Esophagus muscularis mucosa (tissue), 4 donors: ENCODE measurements at places on chromosomes 5 and 9. TPM values are rescaled to one million over a fixed set of nuclear protein-coding genes. Genes with fewer than 3 reads are reported as not detected.

DNA sequence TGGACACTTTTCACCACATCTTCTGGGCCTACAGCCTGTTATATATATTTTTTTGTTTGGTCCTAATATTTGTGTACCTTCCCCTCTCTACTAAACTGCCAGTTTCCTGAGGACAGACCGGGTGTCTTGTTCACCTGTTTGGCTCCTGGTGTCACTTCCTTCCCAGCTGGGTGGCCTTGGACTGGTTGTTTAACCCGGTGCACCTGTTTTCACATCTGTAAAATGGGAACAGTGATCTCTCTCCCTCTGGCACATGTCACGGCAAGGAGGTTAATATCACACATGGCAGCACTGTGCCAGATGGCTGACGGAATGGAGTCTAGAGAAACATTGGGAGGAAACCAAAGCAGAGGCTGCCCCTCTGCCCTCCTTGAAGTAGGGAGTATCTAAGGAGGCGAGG, 79.7 kb downstream of the DAB2IP start:
- H3K27me3 ChIP-seq: no peaks in the 10 kb centered on the region
- no peak overlapping the region for H3K4me3 ChIP-seq
- no peaks in the 10 kb centered on the region for H3K36me3 ChIP-seq
- no peak for DNase-seq
- H3K4me1 ChIP-seq: peaks cover 89% of the 10 kb centered on the region

DNA sequence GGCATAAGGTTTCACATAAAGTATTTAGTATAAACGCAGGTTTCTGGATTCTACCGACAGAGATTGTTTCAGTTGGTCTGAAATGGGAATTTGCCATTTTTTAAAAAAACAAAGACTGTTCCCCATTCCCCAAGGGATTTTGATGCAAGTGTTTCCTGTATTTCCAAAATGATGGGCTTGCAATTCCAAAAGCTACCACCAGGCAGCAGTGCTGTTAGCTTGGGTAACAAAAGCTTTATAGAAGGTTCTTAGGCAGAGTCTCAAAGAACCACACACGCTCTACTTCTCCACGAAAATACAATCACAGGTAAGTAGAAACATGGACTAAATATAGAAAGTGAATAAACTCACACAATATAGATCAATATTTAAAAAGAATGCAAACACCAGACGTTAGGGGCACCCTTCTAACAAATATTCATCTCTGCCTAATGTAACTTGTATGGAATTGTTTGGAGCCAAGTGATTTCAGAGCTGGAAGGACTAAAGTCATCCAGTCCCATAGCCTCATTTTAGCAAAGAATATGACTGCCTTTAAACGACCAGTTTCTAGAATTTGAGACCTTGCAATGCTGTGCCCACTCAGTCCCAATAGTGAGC, 154.3 kb downstream of the SPOCK1 start:
- no peak for DNase-seq
- no peaks in the 10 kb centered on the region for H3K27me3 ChIP-seq
- no peaks in the 10 kb centered on the region for H3K4me1 ChIP-seq
- no peak overlapping the region for H3K27ac ChIP-seq

Gene RAD1
- 41.1 TPM for total RNA-seq

Gene PRLR
- total RNA-seq: 0.66 TPM

Gene CDH9
- total RNA-seq: not detected
